C1 segment of cervical spinal cord (tissue), 14 donors: ENCODE measurements at places on chromosomes 12 and 14.

- DNase-seq: no peak
These were observed 290.3 kb downstream of the NAV3 start for GRCh38 chr12:78120866-78121560.

- no peak for DNase-seq
These were observed 21.9 kb downstream of the TRIM9 start for GRCh38 chr14:51072976-51073375.

DNA sequence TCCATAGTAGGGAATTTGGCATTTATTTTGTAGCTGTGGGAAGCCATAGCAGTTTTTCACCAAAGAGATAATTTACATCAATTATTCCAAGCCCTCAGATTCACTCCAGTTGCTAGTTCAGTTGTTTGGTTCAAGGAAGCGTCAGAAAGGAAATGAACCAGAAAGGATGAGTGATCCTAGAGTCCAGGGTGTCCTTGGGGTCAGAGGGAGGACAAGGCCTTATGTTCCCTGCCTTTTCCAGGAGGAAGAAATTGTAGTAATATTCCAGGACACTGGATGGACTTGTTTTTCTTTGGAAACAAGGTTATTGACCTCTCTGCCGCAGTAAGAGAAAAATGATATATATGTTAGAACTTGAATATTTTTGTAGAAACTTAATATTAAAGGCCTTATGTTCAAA lies 409.5 kb downstream of the RGS6 start:
- no peak for DNase-seq

GRCh38 chr14:75429562-75429961 lies 1.7 kb downstream of the JDP2 start:
- no peak for DNase-seq

DNA sequence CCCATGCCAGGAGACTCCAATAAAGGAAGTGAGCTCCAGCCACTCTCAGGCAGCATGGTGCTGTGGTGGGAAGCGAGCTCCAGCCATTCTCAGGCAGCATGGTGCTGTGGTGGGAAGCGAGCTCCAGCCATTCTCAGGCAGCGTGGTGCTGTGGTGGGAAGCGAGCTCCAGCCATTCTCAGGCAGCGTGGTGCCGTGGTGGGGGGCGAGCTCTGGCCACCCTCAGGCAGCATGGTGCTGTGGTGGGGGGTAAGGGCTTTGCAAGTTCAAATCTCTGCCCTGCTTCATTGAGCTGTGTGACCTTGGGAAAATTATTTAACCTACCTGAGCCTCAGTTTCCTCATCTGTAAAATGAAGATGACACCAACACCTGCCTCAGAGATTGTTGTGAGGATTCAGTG lies 975.1 kb downstream of the BCL11B start:
- no peak for DNase-seq
